ENCODE measurements at places on chromosomes 6 and 20.

GRCh38 chr6:8624665-8625064, 189.3 kb upstream of the SLC35B3 start:
- DNase-seq = no peak

DNA sequence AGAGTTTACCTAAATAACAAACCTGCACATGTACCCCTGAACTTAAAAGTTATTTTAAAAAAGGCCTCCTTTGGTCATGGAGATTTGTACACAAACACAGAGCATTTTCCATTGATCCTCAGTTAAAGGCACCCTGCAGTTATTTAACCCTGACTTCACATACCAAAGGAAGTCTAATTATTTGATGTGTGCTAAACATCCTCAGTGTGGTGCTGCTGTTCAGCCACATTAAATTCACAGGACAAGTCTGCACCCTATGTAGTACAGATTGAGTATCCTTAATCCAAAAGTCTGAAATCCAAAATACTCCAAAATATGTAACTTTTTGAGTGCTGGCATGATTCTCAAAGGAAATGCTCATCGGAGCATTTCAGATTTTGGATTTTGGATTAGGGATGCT, 21.4 kb downstream of the KCNQ5 start:
- DNase-seq = no peak

- DNase-seq = no peak
Observed at GRCh38 chr6:72286911-72287311, 335.0 kb upstream of the KCNQ5 start.

- no peak for DNase-seq
Observed at GRCh38 chr6:160103825-160104100, 17.9 kb upstream of the SLC22A1 start.

DNA sequence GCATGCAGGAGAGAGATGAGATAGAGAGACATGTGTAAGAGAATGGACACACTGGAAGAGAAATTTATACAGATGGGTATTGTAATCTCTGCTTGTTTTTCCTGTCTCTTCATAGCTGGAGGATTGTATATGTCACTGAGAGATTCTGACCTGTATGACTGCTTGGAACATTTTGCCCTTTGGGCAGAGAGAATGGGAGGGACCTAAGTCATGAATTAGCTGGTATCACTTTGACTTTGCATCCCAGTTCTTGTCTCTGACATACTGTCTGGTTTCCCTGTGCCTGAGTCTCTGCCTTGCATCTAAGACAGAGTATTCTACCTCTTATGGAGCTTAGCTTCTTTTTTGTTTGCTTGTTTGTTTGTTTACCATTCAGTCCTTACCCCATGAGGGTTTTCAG, 37.0 kb upstream of the ASCC3 start:
- DNase-seq = no peak

- no peak for DNase-seq
Observed at GRCh38 chr20:31718952-31719643, 3.6 kb downstream of the BCL2L1 start.

GRCh38 chr6:155418017-155418761, 37.5 kb downstream of the NOX3 start:
- DNase-seq = no peak

Data from neuronal stem cell (in vitro differentiated cells).